ENCODE measurements at places on chromosomes 4 and X.

DNA sequence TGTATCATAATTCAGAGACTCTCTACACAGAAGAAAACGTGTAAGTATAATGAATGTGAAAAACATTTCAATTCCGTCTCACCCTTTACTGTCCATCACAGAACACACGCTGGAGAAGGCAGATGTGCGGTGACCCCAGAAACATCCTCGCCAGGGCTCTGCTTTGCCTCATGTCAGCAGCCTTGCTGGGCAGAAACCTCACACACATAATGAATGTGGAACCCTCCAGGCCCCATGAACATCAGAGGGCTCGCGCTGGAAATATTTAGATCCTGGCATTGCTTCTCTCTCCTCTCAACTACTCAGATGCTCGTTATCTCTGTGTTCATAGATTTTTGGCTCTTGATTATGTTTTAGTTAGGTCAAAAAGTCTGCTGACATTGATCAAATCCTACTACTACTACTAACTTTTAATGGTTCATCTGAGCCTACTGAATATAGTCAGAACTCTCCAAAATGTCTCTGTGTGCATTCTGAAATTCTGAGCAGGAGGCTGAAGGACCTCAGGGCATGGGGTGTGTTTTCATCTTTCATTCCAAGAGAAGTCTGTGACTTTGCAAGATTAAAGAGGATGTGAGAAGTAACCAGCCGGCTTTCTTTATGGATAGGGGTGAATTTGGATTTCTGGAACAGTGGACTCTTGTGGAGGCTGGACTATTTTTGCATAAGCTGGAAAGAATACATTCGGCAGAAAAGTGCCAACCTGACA, 27.0 kb downstream of the SMIM43 start:
- DNase-seq = no peak

GRCh38 chr4:137804906-137805495, 272.7 kb upstream of the PCDH18 start:
- DNase-seq = no peak

GRCh38 chrX:68922013-68922412, 93.2 kb downstream of the EFNB1 start:
- no peak for DNase-seq

DNA sequence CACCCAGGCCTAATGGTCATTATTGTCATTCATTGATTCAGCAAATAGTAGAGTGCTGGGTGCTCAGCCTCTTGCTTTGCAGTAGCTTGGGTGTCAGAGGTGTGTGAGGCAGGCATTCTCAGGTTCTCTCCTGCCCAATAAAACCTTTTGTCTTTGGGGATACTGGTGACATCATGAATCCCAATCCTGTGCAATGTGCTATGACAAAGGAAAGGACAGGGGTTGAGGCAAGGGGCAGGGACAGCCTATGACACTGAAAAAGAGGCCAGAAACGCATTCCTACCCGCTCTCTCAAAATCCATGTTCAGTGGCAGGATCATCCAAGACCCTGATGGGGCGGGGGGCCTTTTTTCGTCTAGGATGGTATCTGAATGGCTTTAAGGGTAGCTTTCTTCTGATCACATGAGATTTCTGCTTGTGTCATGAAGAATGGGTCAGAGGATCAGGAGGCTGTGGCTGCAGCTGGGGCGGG, 1.5 kb upstream of the FAM193A start:
- no peak for DNase-seq

DNA sequence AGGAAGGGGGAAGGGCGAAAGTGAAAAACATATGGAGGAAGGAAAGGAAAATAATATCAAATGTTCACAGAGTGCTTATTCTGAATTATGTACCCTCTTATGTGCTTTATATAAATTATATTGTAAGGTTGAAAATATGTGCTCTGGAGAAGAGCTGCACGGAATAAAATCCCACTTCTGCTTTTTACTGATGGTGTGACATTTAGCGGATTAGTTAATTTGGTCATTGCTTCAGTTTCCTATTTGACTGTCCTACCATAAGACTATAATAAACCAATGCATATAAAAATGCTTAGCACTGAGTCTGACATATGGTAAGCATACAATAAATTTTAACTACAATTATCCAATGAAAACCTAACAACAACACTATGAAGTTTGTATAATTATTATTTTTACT, 86.2 kb downstream of the NPFFR2 start:
- no peak for DNase-seq

- no peak for DNase-seq
These were observed 6.6 kb upstream of the GBA3 start for GRCh38 chr4:22686141-22686540.

- no peak for DNase-seq
These were observed 174.0 kb upstream of the TENT5D start for GRCh38 chrX:80246271-80246670.

GRCh38 chr4:158949099-158949498, 153.8 kb upstream of the RAPGEF2 start:
- DNase-seq = peak; percentile 6

GRCh38 chrX:46686003-46686645, 72.8 kb downstream of the SLC9A7 start:
- DNase-seq = peak; percentile 52

GRCh38 chr4:26424838-26425237, 65.4 kb downstream of the CCKAR start:
- no peak for DNase-seq

DNA sequence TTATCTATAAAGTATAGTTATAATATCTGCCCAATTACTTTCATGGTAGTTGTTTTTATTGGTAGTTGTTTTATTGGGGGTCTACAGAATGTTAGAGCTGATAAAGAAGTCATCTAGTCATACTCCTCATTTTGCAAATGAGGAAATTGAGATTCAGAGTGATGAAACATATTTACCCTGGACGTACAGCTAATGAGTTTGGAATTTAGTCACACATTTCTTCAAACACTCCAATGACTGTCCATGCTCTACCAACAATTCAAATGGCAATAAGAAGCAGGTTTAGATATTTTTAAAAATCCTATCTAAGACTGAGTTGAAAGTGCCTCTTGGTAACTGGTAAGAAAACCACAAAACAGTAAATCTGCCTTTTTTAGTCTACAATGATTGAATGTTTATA, 98.2 kb downstream of the MAGEC1 start:
- no peak for DNase-seq

DNA sequence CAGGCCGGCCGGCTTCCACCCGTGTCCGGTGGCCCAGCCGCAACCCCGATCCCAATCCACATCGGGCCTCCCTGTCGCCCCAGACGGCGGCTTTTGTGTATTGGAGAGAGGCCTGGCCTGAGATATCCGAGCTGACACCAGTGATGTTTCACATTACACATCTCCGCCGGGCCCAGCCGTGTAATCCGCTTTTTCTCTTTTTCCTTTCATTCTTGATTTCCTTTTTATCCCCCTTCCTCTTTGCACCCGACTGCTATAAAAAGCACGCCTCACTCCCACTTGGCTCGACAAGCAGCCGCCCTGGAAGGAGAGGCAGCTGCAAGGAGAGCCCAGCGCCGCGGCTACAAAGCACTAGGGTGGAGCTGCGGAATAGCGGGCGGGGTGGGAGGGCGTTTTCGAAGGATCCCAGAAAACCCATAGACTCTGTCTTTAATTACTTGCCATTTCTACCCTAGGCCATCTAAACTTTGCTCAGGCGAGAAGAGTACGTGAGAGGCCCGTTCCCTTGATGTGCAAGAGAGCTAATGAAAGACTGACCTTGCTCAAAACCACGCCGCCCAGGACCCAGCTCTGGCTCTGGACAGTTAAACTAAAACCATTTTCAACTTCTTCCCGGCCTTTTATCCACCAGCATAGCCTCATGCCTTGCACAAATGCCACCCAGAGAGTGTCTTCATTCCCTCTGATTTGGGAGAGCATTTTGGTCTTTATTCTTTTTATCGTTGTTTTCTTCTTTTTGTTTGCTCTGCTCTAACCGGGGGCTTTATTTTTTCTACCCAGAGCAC, 3.2 kb downstream of the PITX2 start:
- DNase-seq = no peak

GRCh38 chr4:13325744-13326143, 158.4 kb downstream of the RAB28 start:
- DNase-seq = no peak

DNA sequence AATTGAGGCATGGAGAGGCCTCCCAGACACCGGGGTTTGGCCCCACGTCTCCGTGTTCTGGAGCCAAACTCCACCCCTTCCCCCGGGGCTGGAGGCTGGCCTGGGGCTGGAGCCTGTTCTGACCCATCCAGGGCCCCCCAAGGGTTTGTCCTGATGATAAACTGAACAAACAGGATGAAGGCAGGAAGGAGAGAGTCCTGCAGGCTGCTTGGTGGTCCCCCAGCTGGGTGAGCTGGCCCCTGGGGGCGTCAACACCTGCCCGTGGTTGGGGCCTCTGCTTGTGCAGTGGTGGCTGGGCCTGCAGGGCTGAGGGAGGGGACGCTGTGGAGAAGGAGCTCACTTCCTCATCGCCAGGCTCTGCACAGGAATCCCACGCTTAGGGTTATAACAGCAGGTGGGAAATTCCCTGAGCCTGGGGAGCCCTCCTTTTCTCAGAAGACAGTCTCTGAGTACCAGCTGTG, 2.3 kb downstream of the SH3TC1 start:
- peak; percentile 64 for DNase-seq

Measured in CD4-positive, alpha-beta T cell treated with Interleukin-2 at 100 ng/mL for 4 hours (primary cell).